ENCODE measurements at places on chromosomes 1 and 21. TPM values are rescaled to one million over a fixed set of nuclear protein-coding genes. Genes with fewer than 3 reads are reported as not detected.

- DNase-seq, result no peak
Measured at GRCh38 chr1:39525366-39526165, 34.1 kb downstream of the BMP8A start.

GRCh38 chr1:11704691-11705475, 13.4 kb downstream of the DRAXIN start:
- DNase-seq, result no peak

- no peak for DNase-seq
Measured at GRCh38 chr21:45796003-45796402, 152.5 kb downstream of the PCBP3 start.

GRCh38 chr1:118202076-118202608, 17.1 kb upstream of the SPAG17 start:
- DNase-seq, result no peak

Gene CCDC181
- total RNA-seq, result 1.1 TPM

Gene TCHH
- total RNA-seq, result 0.08 TPM

Gene FCGR1A
- 5.7 TPM for total RNA-seq

All from left cardiac atrium (tissue), 4 donors.